Thyroid gland (tissue), 4 donors: ENCODE measurements at places on chromosomes 1 and 21.

DNA sequence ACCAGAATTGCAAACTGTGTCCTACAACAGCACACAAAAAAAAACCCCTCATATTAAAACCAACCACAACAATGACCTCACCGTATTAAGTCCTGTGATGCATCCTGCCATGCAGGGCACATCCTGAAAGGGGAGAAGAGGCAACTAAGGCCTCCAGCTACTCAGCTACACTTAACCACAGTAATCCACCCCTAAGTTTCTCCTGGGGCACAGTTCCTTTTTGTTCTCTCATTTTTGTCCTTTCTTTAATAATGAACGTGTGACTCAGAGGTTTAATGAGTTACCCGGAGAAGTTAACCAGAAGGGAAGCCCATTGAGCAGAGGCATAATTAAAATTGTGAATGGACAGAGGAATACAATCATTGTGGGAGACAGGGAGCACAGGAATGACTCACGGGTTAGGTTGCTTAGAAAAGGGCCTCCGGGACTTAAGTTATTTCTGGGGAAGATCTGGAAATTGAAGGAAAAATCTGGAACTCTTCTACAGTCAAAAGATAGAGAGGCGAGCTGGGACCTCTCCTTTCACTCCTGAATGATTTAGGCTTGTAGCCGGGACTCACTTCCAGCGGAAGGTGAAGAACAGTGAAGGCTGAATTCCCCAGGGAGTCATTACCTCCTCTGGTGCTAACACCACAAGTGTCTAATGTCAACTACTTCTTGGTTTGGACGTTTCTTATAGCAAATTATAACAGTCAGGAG, 36.9 kb upstream of the HIVEP3 start:
- no peaks in the 10 kb centered on the region for H3K27me3 ChIP-seq
- H3K36me3 ChIP-seq: no peaks in the 10 kb centered on the region
- H3K4me1 ChIP-seq: no peaks in the 10 kb centered on the region
- no peak overlapping the region for H3K27ac ChIP-seq
- H3K4me3 ChIP-seq: no peak overlapping the region

DNA sequence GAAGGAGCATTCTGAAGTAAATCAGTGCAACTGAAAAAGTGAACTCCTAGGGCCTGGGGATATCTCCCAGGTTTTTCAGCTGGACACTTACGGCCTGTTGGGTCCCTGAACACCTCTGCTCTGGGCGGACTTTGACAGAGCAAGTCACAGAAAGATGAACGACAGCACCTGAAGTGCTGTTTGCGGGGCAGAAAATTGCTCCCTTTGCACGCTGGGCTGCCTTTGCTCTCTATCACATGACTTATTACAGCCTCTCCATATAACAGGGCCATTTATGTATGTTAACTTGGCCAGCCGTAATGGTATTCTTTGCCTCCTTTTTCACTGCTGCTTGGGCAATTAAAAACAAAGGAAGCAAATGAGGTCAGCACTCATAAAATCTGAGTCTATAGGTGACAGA, 332.9 kb downstream of the BARHL2 start:
- no peak overlapping the region for H3K4me3 ChIP-seq
- DNase-seq: no peak
- no peaks in the 10 kb centered on the region for H3K36me3 ChIP-seq
- H3K4me1 ChIP-seq: no peaks in the 10 kb centered on the region
- H3K27me3 ChIP-seq: no peaks in the 10 kb centered on the region

DNA sequence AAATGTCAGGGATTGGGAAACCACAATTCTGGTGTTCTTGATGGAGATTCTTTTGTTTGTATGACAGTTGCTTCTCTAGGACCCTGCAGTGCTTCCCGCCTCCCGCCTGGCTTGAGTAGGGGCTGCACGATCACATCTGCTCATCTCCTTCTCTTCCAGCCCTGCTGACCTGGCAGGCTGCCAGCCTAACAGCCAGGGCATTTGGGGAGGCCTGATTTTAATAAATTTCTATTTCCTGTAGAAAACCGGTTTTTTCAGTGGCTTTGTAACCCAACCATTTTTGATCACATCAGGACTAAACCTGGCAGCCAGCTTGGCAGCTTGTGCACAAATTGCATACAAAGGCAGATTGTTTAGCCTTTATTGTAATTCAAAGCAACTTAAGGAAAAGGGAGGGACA, 78.9 kb downstream of the UBE2U start:
- no peaks in the 10 kb centered on the region for H3K4me1 ChIP-seq
- H3K4me3 ChIP-seq: no peak overlapping the region
- H3K27me3 ChIP-seq: no peaks in the 10 kb centered on the region
- H3K36me3 ChIP-seq: no peaks in the 10 kb centered on the region
- peak; percentile 33 for DNase-seq
- no peak overlapping the region for H3K27ac ChIP-seq

DNA sequence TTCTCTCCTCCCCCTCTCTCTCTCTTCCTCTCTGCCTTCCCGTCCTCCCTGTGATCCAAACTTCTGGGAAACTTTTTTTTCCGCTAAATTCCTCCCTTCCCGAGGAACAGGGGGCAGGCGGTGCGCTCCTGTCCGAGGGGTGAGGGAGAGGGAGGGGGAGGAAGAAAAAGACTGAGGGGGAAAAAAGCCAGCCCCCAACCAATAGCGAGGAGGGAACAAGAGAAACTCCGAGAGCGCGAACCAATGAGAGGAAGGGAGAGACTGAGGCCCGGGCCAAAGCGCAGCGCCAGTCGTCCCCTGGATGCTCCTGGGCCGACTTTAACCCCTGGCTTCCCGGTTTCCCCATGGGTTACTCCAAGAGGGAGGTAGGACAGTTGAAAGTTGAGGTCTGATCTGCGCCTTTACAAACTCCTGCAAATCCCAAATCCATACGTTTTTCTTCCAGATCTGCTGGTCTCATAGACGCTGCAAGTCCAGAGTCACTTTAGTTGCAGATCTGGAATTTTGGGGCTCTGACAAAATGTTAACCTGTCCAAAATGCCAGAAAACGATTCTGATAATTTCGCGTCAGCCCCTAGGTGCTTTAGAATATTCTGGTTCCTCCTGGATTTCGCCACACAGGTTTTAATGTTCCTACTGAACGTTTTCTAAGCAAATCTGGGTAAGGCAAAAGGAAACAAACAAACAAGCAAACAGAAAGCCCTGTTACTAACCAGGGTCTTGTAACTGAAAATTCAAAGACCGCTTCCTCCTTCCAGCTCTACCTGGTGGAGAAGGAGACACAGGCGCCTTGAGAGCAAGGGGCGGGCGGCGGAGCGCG, at the start of gene TBX15:
TBX15 (minus strand) TSS at position 158 of the 820 bp plus-strand sequence. CDS start 548 bp downstream, outside the sequence.
- no peak within 1 kb of the TSS for H3K4me3 ChIP-seq
- no peak for DNase-seq
- peak within 1 kb of the TSS; percentile 41 for H3K27ac ChIP-seq
- peaks cover 29% of the 10 kb centered on the region for H3K4me1 ChIP-seq
- no peaks in the 10 kb centered on the region for H3K36me3 ChIP-seq
- peaks cover 87% of the 10 kb centered on the region for H3K27me3 ChIP-seq

- no peaks in the 10 kb centered on the region for H3K4me1 ChIP-seq
- H3K36me3 ChIP-seq: no peaks in the 10 kb centered on the region
- no peak for DNase-seq
- H3K27me3 ChIP-seq: no peaks in the 10 kb centered on the region
These were observed 284.9 kb upstream of the RUNX1 start for GRCh38 chr21:35333831-35334618.

- DNase-seq: no peak
- no peaks in the 10 kb centered on the region for H3K4me1 ChIP-seq
- H3K27me3 ChIP-seq: no peaks in the 10 kb centered on the region
- no peak overlapping the region for H3K4me3 ChIP-seq
- no peak overlapping the region for H3K27ac ChIP-seq
These were observed 18.7 kb upstream of the FMO2 start for GRCh38 chr1:171166361-171166760.

DNA sequence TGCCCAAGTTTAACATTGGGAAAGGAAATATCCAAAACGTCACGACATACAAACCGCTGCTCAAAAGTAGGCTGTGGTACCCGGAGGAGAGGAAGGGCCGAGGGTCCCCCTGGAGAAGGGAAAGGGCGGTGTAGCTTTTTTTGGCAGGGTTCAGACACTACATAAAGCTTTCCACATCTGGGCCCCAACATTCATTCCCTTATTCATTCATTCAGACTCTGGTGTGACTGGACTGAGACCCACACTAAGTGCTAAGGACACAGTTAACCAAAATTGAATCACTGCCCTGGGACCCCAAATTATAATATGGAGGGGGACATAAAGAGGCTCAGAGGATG, 10.3 kb upstream of the COL8A2 start:
- H3K4me3 ChIP-seq: no peak overlapping the region
- H3K27ac ChIP-seq: peak overlapping the region; percentile 67
- peaks cover 13% of the 10 kb centered on the region for H3K36me3 ChIP-seq
- DNase-seq: no peak

- no peak for DNase-seq
- H3K36me3 ChIP-seq: no peaks in the 10 kb centered on the region
- no peak overlapping the region for H3K4me3 ChIP-seq
- peaks cover 12% of the 10 kb centered on the region for H3K4me1 ChIP-seq
- H3K27me3 ChIP-seq: no peaks in the 10 kb centered on the region
These were observed 3.4 kb upstream of the AHDC1 start for GRCh38 chr1:27607239-27607804.

DNA sequence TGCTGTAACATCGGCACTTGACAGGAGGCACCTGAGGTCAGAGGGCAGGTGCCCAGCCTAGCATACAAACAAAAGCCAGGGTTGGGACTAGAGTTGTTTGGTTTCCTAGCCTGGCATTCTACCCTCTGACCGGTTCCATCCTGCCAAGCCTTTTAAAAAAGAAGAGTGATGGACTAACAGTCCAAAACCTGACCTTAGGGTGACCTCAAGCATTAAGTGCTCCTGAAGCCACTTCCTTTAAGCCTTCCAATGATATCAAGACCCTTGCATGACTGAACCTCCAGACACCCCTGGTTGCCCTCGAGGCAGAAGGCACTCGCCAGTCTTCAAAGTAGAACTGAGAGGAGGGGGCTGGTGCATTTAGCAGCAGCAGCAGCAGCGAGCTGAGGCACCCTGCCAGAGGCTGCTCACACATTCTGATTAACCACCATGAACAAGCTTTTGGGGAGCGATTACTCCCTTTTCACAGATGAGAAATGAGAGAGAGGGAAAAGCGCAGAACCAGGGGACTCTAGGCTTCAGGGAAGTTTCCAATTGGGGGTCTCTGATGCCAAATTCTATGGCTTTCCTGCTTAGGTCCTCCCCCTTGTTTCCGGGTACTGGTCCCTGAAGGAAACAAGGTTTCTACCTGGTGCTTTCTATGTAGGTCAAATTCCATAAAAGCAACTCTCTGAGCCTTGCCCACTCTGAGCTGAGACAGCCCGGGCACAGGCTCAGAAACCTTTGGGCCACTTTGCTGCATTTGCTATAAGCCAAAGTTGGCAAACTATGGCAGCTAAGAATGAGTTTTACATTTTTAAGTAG, 9.2 kb downstream of the SLC2A1 start:
- H3K36me3 ChIP-seq: no peaks in the 10 kb centered on the region
- peak; percentile 80 for DNase-seq
- no peak overlapping the region for H3K4me3 ChIP-seq
- H3K4me1 ChIP-seq: peaks cover 78% of the 10 kb centered on the region
- no peaks in the 10 kb centered on the region for H3K27me3 ChIP-seq
- peak overlapping the region; percentile 67 for H3K27ac ChIP-seq

- no peak overlapping the region for H3K4me3 ChIP-seq
- no peaks in the 10 kb centered on the region for H3K27me3 ChIP-seq
- no peaks in the 10 kb centered on the region for H3K4me1 ChIP-seq
- no peak for DNase-seq
These were observed 281.0 kb downstream of the SMYD3 start for GRCh38 chr1:246226041-246226440.

- no peak overlapping the region for H3K27ac ChIP-seq
- no peaks in the 10 kb centered on the region for H3K4me1 ChIP-seq
- no peak for DNase-seq
- H3K36me3 ChIP-seq: no peaks in the 10 kb centered on the region
These were observed 7.6 kb downstream of the PPFIA4 start for GRCh38 chr1:203033917-203034316.

- H3K36me3 ChIP-seq: no peaks in the 10 kb centered on the region
- no peak overlapping the region for H3K4me3 ChIP-seq
- peak; percentile 37 for DNase-seq
These were observed 85.4 kb upstream of the OLIG2 start for GRCh38 chr21:32940079-32941014.

- no peak overlapping the region for H3K27ac ChIP-seq
- H3K27me3 ChIP-seq: no peaks in the 10 kb centered on the region
- H3K36me3 ChIP-seq: no peaks in the 10 kb centered on the region
- DNase-seq: no peak
- H3K4me1 ChIP-seq: no peaks in the 10 kb centered on the region
These were observed 82.8 kb upstream of the BEND5 start for GRCh38 chr1:48859456-48859855.

- H3K4me3 ChIP-seq: no peak overlapping the region
- H3K4me1 ChIP-seq: no peaks in the 10 kb centered on the region
- no peaks in the 10 kb centered on the region for H3K27me3 ChIP-seq
- no peak overlapping the region for H3K27ac ChIP-seq
- H3K36me3 ChIP-seq: no peaks in the 10 kb centered on the region
These were observed 24.3 kb downstream of the CA6 start for GRCh38 chr1:8969937-8970336.

GRCh38 chr1:77018311-77018710, 151.0 kb downstream of the ST6GALNAC5 start:
- H3K4me3 ChIP-seq: no peak overlapping the region
- no peaks in the 10 kb centered on the region for H3K4me1 ChIP-seq
- H3K27ac ChIP-seq: no peak overlapping the region
- H3K36me3 ChIP-seq: no peaks in the 10 kb centered on the region

GRCh38 chr1:110053552-110054428, 16.7 kb downstream of the ALX3 start:
- peaks cover 84% of the 10 kb centered on the region for H3K36me3 ChIP-seq
- no peaks in the 10 kb centered on the region for H3K27me3 ChIP-seq
- H3K4me1 ChIP-seq: no peaks in the 10 kb centered on the region
- peak; percentile 68 for DNase-seq

DNA sequence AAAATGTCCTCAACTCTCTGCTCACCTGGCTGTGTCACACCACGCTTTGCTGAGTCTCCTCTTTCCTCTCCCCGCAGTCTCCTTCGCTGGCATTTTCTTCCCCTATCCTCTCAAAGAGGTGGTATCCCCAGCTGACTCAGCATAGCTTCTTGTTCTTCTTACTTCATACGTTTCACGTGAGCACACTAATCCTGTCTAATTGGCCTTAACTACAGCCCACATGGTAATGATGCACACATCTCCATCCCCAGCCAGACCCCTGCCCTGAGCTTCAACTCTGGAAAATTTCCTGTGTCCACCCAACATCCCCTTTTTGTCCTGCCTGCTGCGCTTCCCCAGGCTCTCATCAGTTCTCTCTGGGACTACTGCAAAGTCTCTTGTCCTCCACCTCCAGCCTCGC, 169.8 kb downstream of the TTLL7 start:
- H3K4me3 ChIP-seq: no peak overlapping the region
- DNase-seq: no peak
- no peaks in the 10 kb centered on the region for H3K36me3 ChIP-seq
- H3K27me3 ChIP-seq: no peaks in the 10 kb centered on the region

- H3K27me3 ChIP-seq: no peaks in the 10 kb centered on the region
- no peak overlapping the region for H3K27ac ChIP-seq
- no peaks in the 10 kb centered on the region for H3K36me3 ChIP-seq
- no peak for DNase-seq
These were observed 116.3 kb downstream of the SLC30A10 start for GRCh38 chr1:219812086-219812485.

DNA sequence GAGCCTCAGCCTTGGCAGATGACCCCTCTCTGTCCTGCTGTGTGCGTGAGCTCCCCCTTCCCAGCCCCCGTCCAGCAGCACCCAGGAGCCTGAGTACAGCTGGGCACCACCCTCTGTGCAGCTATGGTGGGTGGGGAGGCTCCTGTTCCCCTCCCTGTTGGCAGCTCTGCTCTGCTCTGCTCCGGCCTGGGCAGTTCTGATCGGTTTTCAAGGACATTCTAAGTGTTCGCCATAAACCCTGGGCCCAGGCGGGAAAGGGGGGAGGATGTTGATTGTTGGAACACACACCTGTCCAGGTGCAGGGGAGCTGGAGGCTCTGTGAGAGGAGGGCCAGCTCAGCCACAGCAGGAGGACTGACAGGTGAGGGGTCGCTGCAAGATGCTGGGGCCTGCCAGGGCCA, at the start of gene CLCNKB:
CLCNKB (plus strand) TSS at position 262 of the 400 bp plus-strand sequence. CDS start 711 bp downstream, outside the sequence.
- peak within 1 kb of the TSS; percentile 56 for H3K27ac ChIP-seq
- H3K27me3 ChIP-seq: no peaks in the 10 kb centered on the region
